ENCODE measurements at places on chromosomes 1 and 21.

GRCh38 chr1:222665964-222666363, 46.3 kb downstream of the AIDA start:
- no peak for DNase-seq

- no peak for DNase-seq
Measured at GRCh38 chr1:92219028-92219427, 1.3 kb downstream of the C1orf146 start.

- no peak for DNase-seq
Measured at GRCh38 chr1:116092752-116093489, 18.3 kb upstream of the MAB21L3 start.

DNA sequence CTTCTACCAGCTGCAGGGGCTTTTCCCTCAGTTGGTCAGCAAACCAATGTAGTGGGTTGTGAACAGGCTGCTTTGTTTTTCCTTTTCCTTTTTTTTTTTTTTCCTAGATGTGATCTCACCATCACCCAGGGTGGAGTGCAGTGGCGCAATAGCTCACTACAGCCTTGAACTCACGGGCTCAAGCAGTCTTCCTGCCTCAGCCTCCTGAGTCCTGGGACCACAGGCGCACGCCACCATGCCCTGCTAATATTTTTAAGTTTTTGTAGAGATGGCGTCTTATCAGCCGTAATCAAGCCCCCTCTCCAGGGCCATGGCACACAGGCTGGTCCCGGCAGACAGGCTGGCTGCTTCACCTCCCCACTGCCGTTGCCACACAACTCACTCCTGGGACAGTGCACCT, 3.4 kb upstream of the TRIM11 start:
- peak; percentile 71 for DNase-seq

GRCh38 chr1:167435484-167435883, 82.8 kb downstream of the CD247 start:
- no peak for DNase-seq

GRCh38 chr1:158984386-158984785, 25.3 kb upstream of the IFI16 start:
- DNase-seq, result no peak

GRCh38 chr1:75208862-75209261, 74.7 kb downstream of the LHX8 start:
- no peak for DNase-seq

- DNase-seq, result no peak
Measured at GRCh38 chr1:171329251-171329650, 15.3 kb downstream of the FMO4 start.

Data from right atrium auricular region (tissue), 2 donors.